NCI-H2081 treated with DMSO at 0.1 percent for 48 hours (cell line): ENCODE measurements at places on chromosomes 2 and 18.

- no peak for DNase-seq
Measured at GRCh38 chr2:191566344-191566743, 111.6 kb upstream of the NABP1 start.

GRCh38 chr18:32450026-32450691 lies 20.5 kb downstream of the GAREM1 start:
- no peak for DNase-seq

DNA sequence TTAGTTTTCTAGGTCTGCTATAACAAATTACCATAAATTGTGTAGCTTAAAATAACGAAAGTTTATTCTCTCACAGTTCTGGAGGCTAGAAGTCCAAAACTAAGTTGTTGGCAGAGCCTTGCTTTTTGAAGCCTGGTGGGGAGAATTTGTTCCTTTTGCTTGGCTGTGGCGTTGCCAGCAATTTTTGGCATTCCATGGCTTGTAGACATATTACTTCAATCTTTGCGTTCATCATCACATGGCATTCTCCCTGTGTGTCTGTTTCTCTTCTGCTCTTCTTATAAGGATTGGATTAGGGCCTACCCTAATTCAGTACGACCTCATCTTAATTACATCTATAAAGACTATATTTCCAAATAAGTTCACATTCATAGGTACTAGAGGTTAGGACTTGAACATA lies 217.7 kb downstream of the MBD5 start:
- no peak for DNase-seq

DNA sequence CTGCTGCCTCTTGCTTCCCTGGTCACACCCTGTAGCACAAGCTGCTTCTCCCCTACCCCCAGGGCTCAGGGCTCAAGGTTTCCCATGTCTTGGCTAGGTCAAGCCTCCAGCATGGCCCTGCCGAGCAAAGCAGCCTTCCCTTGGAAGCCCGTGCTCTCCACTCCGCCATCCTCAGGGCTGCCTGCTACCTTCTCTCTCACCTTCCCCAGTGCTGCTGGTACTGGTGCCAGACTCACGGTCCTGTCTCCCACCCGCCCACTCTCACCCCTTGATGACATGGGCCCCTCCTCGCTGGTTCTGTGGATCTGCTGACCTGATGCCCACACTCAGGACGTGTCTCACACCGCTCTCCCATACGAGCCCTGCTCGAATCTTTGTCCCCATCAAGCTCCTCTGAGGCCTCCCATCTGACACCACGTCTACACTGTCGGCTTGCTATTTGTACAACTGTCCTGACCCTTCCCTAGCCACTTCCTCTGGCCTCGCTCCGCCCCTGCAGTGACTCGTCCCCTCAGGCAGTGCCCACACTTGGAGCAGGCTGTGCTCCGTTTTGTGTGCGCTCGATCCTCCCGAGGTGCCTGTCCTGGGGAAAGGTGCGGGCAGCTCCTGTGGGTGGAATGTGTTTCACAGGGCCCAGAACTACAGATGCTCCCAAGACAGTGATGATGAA lies 49.9 kb downstream of the ZAP70 start:
- DNase-seq: no peak

- DNase-seq: no peak
Measured at GRCh38 chr2:166304656-166305055, 71.1 kb downstream of the SCN9A start.

GRCh38 chr2:21559351-21559750 lies 435.6 kb downstream of the TDRD15 start:
- DNase-seq: no peak

DNA sequence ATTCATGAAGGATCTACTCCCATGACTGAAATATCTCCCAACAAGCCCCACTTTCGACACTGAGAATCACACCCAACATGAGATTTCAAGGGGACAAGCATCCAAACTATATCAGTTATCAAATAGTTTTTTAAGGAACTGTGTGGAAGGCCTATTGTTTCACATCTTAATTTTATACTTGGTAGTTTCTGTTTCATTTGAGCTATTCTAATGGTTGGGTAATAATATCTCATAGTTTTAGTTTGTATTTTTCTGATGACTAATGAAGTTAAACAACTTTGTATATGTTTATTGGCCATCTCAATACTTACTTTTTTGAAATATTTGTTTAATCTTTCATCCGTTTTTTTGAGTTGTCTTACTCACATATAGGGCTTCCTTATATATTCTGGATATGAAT lies 135.0 kb downstream of the SCG2 start:
- no peak for DNase-seq

- DNase-seq: no peak
Measured at GRCh38 chr2:68907920-68908253, 36.7 kb upstream of the BMP10 start.

DNA sequence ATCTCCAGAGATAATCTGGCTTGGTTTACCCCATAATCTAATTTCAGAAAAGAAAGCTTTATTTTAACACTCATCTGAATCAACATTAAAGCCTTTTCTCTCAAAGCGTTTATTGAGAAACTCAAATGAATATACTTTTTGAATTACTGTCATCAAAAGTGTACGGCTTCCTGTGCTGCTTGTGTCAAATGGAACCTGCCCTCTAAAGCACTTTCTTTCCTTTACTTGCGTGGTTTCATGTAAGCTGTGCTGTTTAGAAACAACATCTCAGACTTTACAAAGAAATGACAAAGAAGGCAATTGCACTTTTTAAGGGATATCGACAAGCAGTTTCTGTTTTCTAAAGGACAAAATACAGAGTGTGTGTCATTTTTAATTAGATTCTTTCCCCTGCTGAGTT lies 35.1 kb downstream of the CYBRD1 start:
- no peak for DNase-seq

- DNase-seq: no peak
Measured at GRCh38 chr2:134479696-134480330, 225.9 kb downstream of the MGAT5 start.

DNA sequence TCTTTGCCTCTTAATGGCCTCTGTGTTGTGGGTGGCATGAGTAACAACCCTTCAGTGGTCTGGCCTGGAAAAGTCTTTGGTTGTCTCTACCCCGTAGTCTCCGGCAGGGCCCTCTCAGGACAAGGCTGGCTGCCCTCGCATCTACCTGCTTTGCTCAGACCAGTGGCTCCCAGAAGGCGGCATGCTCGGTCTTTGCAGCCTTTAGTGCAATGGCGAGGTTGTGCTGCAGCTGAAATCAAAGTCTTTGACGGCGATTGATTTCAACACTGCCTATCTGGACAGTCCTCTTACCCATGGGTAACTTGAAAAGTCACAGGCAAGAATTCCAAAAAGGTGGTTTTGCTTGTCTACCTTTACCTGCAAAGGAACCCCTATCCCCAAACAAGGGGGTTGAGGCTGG lies 95.9 kb downstream of the ALPK2 start:
- DNase-seq: no peak

GRCh38 chr2:229851870-229852269 lies 69.9 kb downstream of the TRIP12 start:
- no peak for DNase-seq

DNA sequence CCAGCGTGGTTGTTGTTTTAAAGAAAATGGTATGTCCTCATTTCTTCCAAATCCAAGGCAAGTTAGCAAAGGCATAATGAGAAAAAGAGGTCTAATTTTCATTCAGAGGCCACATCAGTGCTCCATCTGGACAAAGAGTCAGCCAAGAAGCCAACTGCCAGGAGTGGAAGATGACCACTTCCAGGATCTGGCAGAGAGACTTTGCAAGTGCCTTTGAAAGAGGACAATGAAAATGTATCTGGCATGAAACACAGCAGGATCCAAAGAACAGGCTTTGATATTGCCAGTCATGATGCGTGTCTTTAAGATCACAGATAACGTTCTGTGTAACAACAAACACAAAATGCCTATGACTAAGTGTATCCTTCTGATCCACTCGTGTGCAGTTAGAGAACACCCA lies 82.8 kb downstream of the AFF3 start:
- no peak for DNase-seq

DNA sequence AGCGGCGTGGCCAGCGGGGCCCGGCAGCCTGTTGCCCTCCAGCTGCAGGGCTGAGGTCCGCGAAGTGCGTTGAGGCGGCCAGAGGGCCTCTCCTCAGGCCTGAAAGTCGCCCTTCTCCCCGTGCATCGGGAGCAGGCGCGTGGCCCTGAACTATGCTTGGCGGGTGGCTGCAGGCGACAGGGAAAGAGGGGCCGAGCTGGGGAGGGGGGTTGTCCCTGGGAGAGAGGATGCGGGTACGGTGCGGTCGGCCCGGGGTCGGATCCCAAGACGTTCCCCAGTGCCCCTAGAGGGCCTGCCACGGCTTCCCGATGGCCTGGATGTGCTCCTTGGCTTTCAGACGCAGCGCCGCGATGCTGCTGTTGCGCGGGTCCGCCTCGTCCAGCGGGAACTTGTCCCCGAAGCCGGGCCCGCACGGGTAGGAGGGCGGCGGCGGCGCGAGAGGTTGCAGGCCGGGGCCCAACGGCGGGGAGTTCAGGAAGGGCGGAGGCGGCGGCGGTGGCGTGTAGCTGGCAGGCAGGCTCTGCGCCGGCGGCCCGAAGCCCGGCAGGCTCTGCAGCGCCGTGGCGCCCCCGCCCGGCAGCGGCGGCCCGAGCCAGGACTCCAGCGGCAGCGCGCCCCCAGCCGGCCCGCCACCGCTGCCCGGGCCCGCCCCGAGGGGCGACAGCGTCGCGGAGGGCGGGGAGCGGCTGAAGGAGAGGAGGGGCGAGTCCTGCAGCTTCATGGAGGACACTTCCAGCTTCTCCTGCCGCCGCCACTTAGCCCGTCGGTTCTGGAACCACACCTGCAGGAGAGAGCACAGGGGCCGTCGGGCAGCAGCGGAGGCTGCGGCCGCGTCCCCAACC lies 4.3 kb downstream of the RAX start:
- no peak for DNase-seq

- DNase-seq: no peak
Measured at GRCh38 chr2:16487686-16488085, 177.9 kb downstream of the CYRIA start.

- DNase-seq: no peak
Measured at GRCh38 chr2:86224645-86225355, 25.5 kb downstream of the MRPL35 start.

DNA sequence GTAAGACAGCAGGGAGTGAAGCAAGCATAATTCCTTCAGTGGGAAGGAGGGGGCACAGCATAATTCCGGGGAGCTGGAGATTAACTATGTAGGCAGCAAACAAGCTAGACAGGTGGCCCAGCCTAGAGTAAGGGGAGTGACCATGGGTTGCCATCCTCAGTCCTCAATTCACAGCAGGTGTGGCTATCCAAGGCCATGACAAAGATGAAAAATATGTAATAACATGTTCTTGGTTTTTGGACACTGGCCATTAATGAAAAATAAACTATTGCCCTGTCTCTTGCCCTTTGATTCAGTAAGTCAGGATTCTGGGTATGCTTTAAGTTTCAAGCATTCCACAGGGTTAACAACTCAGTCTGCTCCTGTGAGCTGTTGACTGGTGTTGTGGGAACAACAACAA lies 65.0 kb downstream of the CYP1B1 start:
- no peak for DNase-seq

GRCh38 chr18:3585656-3586509 lies 135.9 kb downstream of the TGIF1 start:
- no peak for DNase-seq

- DNase-seq: no peak
Measured at GRCh38 chr18:44195394-44196140, 485.1 kb upstream of the SETBP1 start.

GRCh38 chr2:177604271-177605065 lies 211.9 kb downstream of the AGPS start:
- DNase-seq: no peak

GRCh38 chr18:136433-136832 lies 21.9 kb upstream of the USP14 start:
- DNase-seq: no peak

DNA sequence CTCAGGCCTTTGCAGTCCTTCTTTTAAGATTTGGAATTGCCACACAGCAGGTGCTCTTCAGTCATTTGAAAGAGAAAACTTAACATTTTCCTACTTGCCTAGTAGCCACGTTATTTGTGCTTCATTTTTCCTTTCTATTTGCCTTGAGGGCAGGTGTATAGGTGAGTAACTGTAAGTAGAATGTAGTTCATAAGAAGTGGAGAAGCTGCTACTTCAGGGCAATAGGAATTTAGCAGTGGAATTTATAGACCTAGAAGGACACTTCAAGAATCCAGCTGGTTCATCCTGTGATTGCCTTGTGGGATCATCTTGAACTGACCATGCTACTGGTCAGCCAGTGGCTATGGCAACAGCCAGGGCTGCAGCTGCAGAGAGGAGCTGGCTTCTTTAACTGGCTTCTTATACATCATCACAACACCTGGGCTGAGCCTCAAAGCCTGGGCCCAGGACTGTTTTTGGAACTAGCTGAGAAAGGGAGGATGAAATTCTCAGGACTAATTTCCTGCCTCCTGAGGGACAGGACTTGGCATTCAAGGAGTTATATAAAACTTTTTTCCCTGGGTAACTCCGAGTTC lies 5.1 kb upstream of the LANCL1 start:
- no peak for DNase-seq

DNA sequence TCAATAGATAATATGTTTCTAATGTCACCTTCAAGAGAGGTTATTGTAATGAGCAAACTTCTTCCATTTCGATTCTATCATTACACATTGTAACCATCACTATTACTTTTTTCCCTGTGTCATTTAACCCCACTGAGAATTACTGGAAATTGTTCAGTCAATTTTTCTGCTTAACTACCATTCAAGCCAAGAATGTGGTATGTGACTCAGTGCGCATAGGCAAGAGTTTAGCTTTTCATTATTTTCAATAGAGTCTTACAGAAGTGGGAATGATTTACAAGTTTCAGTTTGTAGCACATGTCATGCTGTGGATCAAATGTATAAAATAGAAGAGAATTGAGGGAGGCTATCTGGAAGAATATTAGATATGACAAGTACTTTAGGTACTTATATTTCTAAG lies 34.3 kb upstream of the PIEZO2 start:
- DNase-seq: no peak
